HFFc6 (cell line): ENCODE measurements at places on chromosomes 12 and 14. TPM values are rescaled to one million over a fixed set of nuclear protein-coding genes. Genes with fewer than 3 reads are reported as not detected.

- no peak for DNase-seq
These were observed 175.0 kb downstream of the CRADD start for GRCh38 chr12:93852173-93852591.

The CLEC14A gene
- 0.15 to 0.27 TPM in 2 of 3 replicates, not detected in the other for total RNA-seq

DNA sequence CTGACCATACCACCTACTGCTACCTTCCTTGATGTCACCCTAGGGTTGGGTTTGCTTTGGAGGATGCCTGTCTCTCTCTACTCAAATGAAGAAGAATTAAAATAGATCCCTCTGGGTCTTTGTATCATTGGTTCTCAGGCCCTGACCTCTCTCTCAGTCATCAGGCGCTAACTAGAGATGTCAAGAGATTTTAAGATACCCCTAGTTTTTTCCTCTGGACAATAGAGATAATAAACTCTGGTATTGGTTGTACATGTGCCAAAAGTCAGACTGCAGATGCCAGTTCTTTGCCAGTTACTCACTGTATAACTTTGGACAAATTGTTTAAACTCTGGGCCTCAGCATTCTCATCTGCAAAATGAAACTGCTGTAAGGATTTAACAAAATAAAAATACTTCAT is 31.5 kb downstream of the ITPR2 start:
- DNase-seq: no peak

DNA sequence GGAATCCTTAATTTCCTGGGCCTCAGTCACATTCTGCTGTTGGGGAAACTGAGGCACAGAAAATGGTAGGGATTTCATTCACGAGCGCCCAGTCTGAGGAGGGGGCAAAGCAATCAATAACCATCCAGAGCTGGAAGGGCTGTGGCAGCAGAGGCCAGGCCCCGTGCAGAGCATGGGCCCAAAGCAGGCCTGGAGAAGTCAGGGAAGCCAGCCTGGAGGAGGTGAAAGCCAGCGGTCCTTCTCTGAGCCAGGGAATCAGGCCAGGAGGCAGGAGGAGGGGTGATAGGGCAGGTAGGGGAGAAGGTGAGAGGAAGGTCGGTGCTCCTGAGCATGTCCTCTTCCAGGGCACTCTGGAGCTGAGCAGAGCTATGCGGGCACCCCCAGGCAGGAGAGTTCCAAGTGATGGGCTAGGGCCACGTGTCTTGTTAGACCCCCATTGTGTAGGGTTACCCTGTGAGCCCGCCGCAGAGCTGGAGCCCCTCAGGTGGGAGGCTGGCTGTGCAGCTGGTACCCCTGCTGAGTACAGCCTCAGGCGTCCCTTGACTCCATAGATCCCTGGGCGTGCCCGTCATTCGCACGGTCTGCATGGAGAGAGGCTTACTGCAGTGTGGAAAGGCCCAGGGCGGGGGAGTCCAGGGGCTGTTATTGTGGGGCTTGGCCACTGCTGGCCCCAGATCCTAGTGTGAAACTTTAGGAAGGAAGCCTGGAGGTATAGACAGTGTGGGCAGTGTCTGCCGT is 4.8 kb downstream of the TNFAIP2 start:
- DNase-seq: no peak

DNA sequence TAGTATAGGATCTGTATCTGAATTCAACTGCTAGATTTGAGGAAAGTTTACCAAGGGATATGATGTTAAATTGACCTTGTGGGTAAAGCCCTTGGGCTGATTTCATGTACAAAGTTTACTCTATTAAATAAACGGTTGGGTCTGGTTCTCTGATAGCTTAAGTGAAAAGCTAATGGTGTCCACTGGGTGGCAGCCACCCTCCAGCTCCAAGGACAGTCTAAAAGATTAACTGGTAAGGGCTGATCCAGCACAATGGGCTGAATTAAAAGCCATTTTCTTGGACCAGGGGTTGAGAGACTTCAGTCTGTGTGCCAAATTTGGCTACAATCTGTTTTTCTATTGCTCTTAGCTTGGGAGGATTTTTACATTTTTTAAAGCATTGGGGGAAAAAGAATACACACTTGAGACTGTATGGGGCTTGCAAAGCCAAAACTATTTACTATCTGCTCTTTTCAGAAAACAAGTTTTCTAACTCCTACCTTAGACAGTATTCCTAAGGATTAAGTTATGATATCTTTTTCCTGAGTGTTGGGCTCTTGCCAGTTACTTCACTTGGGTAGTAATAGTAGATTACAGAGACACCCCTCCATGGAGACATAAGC is 116.5 kb downstream of the GPHN start:
- peak; percentile 62 for DNase-seq

DNA sequence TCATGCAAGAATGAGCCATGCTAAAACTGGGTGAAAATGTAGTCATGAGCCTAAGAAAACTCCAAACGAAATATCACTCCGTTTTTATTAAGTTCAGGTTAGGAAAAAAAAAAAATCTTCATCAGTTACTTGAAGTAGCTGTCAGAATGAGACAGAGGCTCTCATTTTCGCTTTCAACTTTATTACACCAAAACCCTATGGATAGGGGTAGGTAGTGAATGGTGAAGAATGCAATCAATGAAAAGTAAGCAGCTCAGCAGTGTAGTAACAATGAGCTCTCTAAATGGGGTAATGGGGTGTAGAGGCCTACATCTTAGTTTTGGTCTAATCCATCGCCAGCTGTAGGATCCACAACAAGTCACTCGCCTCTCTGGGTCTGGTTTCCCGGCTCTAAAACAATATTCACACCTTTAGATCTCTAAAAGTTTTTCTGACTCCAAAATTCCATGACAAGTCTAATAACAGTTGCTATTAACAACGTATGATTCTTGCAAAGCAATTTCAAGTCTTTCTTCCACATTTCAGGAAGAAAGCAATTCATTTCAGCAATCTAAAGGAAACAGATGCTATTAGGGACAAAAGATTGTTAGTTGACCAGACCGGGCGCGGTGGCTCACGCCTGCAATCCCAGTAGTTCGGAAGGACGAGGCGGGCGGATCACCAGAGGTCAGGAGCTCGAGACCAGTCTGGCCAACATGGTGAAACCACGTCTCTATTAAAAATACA is 1.7 kb downstream of the BTBD7 start:
- no peak for DNase-seq

DNA sequence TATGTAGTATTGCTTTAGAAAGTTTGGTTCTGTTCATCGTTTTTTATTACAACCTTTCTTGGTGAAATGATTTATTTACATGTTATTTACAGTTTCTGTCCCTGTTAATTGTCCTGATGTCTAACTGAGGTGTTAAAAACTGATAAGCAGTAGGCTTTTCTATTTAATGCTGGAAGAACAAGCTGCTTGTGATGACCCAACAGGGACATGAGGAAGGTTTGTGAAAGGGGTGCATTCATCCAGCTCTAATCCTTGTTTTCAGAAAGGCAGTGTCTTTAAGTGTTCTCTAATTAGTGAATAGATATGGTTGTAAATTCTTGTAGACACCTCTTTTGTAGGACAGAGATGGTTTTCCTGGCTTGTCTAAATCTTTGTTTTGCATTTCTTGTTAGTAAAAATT is 191.4 kb downstream of the FOXA1 start:
- no peak for DNase-seq

DNA sequence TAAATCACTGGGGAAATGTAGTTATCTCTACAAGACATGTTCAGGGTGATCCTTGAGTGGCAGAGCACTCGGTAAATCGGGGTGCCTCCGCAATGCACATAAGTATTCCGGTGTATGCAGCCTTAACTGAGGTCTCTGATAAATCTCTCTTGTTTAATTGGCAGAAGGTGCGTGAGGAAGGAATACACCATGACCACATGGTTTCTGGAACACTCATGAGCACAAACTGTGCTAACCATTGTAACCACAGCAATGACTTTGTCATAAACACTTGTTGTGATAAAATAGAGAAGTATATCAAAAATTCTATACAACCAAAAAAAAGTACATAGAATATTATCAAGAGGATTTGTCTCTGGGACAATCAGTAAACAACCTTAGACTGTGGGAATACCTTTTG is 146.8 kb upstream of the DIO2 start:
- no peak for DNase-seq

GRCh38 chr12:102939670-102940222 is 17.7 kb upstream of the ASCL1 start:
- no peak for DNase-seq

DNA sequence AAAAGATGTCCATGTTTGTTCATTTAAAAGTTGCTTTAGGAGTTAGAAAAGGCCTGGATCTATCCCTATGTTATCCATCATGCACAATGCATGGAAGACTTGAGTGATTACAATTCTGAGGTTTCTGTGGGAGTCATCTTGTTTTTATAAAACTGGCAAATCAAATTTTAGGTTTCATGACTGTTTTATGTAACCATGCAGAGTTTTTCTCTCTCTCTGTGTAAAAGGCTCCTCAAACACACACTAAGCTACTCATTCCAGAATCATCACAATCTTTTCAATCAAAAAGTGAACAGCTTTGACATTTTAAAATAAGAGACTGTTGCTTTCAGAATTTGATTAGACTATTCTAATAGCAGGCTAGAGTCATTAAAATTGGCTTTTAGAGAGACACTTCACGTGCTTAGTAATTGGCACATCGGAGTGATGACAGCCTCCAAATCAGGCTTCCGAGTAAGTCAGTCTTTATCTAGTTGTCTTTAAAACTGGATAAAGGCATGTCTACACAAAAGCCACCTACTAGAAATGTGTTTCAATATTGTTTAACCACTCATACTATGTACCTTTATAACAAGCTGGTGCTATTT is 31.9 kb downstream of the PRICKLE1 start:
- no peak for DNase-seq

- DNase-seq: peak; percentile 43
These were observed 51.0 kb downstream of the MAGOHB start for GRCh38 chr12:10562306-10562933.

DNA sequence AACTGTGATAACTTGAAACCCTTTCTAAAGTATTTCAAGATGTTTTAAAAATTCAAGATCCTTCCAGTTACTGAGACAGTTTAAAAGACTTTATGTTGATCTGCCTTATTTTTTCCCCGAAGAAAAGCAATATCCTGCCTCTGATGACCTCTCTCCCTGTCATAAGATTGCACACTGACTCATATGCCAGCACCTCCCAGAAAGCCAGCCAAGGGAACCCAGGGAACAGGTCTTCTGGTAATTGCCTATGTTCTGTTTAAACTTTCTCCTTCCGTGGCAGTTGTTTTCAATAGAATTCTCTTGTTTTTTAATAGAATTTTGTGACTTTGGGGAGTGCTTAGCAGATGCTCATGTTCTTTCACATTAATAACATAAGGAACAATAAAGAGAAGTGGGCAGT is 300.2 kb upstream of the PRKD1 start:
- DNase-seq: peak; percentile 51

DNA sequence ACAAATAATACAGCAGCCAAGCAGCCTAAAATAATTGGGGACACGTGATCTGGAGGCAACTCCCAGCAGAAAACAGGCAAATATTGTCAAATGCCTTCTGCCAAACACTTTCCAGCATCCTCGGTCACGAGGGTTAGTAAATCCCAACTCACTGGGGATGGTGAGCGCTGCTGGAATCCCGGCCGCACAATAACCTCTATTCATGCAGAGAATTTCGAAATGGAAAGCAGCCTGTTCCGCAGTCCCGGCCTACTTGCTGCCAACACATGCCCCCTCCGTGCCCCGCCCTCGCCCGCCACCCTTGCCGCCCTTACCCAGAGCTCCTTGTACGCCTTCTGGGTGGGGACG is 62.2 kb downstream of the RFX4 start:
- DNase-seq: no peak

The ART4 gene
- total RNA-seq: not detected in 3 replicates
